ENCODE measurements at places on chromosomes 6 and 20.

DNA sequence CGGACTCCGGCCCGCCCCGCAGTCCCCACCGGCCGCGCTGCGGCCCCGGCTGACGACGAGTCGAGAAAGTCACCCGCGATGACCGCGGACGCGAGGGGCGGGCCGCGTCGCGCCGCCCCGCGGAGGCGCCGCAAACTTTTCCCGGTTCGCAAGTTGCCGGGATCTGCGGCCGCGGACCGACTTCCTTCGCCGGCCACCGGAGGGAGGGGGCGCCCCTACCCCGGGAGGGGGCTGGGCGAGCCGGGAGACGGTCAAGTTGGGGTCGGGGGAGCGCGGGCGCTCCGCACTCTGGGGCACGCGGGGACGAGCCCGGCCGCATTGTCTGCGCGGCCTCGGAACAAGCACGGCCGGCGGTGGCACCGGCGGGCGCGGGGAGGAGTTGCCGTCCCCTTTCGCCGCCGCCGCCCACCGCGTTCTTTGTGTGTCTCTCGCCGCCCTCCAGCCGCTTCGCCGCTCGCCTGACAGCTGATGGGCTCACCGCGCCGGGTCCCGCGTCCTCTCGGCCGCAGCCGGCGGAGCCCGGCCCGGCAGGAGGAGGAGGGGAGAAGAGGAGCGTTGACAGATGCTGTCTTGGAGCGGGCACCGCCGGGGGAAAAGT is 131.6 kb downstream of the OGFRL1 start:
- DNase-seq = no peak

DNA sequence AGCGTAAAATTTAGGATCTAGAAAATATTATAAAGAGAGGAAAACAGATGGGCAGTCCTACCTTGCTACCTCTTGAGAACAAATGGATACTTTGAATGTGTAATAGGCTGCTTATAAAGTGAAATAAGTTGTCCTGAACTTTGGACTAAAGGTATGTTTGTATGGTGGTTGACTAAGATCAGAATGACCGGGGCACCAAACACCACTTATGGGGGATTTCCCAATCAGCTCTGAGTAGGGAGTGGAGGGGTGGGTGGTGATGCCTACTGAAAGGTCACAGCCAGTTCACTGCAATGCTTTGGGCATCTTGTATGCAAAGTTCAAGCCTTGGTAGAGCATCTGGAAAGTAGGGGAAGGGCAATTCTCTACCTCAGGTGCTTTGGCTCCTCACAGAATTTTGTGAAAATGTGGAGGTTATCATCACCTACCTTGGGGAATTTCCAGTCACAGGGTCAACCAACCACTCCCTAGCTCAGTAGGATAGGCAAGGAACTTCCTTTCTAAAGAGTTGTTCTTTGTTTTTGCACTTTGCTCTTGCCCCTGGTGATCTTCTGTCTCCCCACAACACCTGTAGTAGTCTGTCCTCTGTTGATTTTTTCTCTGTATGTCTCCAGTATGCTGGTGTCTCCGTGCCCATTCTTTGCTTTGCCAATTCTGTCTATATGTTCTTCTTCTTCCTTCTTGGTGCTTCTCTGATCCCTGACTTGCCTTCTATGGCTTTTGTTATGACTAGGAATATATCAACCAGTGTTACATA is at the start of gene TRIM31:
TSS of gene TRIM31 (minus strand) at position 88 of the 757 bp plus-strand sequence. CDS start 285 bp downstream, outside the sequence.
- no peak for DNase-seq

- DNase-seq = no peak
These were observed 117.8 kb downstream of the SLC23A2 start for GRCh38 chr20:4883546-4883945.

DNA sequence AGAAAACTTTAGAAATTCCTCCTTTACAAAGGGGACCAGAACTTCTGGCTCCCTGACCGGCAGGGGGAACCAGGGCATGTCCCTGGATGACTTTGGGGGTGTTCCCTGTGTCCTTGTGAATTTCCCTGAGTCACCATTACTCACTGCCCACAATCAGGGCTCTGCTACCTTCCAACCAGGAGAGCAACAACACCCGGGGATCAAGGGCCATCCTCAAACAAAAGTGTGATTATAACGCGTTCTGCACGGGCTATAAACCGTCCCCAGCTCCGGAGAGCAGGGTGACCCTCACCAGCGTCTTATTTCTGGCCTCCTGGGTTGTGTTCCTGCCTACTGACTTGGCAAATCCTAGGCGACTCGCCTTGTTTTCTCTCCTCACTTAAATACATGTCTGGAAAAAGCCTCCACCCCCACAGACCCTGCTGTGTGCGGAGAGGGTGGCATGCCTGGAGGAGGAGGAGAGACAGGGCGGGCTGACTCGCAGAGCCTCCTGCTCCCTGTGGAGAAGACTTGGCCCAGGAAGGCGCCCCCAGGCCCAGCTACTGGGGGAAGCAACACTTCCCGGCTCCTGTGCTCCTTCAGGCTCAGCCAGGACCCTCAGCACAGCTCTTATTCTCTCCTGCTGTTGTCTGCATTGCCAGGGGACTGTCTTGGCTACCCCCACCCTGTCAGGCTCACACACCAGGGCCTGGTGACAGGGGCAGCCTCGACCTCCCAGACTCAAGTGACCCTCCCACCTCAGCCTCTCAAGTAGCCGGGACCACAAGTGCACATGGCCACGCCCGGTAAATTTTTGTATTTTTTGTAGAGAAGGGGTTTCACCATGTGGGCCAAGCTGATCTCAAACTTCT is 54.1 kb downstream of the FGD2 start:
- no peak for DNase-seq

GRCh38 chr20:10476319-10476724 is 41.2 kb downstream of the SLX4IP start:
- no peak for DNase-seq

DNA sequence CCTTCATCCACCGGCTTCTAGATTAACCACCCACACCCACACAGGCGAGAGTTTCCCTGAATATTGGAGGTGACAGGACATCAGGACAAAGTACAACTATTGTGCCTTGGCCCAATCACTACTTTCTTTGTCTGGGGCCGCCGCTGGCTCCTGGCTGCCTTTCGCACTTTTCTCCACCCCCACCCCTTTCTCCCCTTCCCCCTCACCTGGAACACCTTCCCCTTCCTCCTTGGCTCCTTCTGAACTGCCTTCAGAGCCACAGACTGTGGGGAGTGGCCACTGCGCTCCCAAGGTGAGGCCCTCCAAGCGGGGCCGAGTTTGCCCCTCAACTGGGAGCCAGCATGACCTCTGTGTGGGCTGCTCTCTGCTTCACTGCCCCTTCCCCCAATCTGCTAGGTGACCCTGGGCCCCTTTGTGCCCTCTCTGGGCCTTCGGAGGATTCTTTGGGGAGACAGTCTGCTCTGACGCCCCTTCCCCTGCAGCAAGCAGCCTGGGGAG is 3.0 kb upstream of the VEGFA start:
- no peak for DNase-seq

- DNase-seq = peak; percentile 54
These were observed 36.0 kb downstream of the CCN2 start for GRCh38 chr6:131914967-131915751.

GRCh38 chr20:25470045-25470444 is 62.6 kb downstream of the GINS1 start:
- no peak for DNase-seq

DNA sequence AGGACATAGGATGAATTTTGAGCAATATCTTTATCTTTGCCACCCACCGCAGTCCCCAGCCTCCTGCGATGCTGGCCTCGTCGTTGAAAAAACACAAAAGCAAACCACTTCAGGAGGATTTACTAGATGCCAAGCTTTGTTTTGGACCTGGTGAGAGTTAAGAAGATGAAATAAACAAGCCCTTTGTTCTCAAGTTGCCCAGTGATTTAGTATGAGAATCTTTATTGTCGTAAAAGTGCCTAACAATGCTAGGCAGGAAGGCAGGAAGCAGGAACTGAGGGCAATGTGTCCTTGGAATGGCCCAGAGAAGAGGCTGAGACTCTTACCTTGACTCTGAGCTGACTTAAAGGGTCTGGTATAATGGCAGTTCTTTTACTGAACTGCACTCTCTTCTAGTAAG is 116.0 kb downstream of the TRMT11 start:
- no peak for DNase-seq

DNA sequence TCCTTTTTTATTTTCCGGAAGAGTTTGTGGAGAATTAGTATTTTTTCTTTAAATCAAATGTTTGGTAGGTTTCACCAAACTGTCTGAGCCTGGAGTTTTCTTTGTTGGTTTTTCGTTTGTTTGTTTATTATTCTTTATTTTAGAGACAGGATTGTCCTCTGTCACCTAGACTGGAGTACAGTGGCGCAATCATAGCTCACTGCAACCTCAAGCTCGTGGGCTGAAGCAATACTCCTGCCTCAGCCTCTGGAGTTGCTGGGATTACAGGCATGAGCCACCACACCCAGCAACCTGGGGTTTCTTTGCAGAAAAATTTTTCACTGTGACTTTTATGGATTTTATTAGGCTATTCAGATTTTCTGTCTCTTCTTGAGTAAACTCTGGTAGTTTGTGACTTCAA is 120.2 kb upstream of the LOC128125822 start:
- DNase-seq = no peak

- DNase-seq = no peak
These were observed 194.0 kb downstream of the GMPR start for GRCh38 chr6:16432075-16433032.

DNA sequence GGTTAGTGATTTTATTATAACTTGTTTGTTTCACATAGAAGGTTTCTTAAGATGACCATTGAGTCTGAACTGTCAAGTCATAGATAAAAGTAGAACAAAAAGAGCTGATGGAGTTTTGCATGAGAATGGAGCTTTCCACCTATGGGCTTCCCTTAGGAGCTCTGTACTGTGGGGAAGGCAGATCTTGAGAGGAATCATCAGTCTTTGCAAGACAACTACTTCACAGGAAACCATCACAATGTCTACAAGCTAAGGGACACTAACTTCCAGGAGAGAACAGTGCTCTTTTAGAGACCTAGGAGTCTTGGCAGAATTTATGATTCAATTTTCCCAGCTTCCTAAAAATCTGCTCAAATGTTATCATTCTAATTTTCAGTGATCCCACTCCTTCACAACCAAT is 78.2 kb downstream of the FBXO5 start:
- DNase-seq = no peak

DNA sequence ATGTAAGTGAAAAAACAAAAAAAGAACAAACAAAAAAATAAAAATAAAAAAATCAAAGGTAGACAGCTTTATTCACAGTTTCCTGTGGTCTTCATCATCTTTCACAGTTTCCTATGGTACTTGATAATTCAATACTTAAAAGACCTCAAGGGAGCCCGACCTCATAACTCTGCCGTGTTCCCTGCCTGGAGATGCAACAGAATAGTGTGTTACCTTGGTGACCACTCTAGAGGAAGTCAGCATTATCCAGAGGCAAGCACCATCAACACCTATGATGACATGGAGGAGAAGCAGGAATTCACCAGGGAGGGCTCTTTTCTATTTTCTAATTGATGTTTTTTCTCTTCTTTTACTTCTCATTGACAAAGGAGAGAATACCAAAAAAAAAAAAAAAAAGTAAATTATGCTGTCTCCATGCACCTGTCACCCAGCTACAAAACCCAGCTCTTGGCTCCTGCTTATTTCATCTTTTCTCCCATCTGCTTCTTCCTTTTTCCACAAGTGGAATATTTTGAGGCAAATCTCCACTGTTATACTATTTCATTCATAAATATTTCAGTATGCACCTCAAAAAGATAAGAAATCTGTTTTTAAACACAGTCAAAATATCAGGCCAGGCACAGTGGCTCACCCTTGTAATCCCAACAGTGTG is 95.8 kb upstream of the STXBP5 start:
- DNase-seq = peak; percentile 39

- DNase-seq = no peak
These were observed 637 bp upstream of the RPF2 start for GRCh38 chr6:110981202-110981600.

DNA sequence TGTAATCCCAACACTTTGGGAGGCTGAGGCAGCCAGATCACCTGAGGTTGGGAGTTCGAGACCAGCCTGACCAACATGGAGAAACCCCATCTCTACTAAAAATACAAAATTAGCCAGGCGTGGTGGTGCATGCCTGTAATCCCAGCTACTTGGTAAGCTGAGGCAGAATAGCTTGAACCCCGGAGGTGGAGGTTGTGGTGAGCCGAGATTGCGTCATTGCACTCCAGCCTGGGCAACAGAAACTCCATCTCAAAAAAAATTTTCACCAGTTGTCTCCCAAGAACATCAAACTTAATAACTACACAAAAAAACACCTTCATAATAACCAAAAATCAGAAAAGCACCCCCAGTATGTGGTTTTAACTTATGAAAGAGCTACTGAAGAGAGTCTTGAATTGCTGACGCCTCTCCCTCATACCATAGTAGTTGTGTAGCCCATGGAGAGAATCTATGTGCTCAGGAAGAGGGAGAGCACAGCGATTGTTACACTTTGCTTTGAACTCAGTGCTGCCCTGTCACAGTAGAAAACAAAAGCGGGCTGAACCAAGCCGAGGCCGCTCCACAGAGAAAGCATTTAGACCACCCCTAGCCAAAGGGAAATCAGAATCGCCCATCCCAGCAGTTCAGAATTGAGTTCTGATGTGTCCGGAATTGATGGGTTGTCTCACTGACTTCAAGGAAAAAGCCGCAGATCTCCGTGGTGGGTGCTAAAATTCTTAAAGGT is 42.0 kb upstream of the GMPR start:
- no peak for DNase-seq

DNA sequence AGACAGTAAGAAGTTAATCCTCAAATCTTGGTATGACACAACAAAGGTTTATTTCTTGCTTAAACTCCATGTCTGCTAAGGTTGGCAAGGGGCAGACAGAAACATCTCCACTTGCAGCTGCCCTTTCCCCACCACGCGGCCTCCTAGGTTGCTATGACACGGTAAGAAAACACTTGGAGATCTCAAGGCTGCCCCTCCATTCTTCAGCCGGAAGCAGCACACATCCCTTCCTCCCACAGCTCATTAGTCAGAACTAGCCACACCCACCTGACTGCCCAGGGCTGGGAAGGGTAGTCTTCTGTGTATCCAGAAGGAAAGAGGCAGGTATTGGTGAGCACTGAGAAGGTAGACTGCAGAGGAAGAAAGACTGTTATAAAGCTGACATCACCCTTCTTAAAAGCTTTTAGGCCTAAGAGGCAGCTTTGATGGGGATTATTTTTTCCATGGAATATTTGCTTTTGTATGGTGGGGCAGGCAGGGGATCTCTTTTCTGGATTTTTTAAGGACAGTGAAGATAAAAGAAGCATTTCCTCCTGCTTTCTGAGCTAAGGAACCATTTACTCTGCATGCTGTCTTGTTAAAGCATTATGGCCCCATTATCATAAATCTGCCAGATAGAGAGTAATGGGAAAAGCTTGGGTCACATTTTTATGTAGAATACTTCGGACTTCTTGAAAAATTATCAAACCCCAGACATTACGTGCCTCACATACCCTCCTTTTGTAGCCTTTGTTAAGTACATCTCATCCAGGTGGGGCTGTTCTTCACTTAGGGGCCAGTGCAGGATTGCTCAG is 41.6 kb downstream of the MRAP2 start:
- DNase-seq = no peak

GRCh38 chr20:62819494-62820174 is 2.8 kb downstream of the COL9A3 start:
- no peak for DNase-seq

- DNase-seq = peak; percentile 75
These were observed 6.1 kb downstream of the SYNGAP1 start for GRCh38 chr6:33425668-33426577.

DNA sequence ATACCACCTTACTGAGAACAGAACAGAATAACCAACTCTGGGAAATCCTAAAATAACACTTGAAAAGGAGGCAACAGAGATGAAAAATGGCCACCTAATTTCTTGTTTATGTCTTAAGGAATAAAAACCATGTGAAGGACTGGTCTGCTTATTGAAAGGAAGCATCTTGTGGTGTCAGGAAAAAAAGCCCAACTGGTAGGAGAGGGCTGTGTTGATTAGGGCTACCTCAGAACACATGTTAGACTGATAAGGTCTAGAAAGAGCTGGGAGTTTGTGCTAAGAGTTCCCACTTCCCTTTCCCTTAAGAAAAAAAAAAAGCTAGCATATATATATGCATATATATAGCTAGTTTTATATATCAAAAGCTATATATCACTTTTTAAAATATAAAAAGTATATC is 425.3 kb upstream of the BTBD3 start:
- no peak for DNase-seq
